NCI-H2171 treated with DMSO at 0.1 percent for 48 hours (cell line): ENCODE measurements at places on chromosomes 7 and 10.

DNA sequence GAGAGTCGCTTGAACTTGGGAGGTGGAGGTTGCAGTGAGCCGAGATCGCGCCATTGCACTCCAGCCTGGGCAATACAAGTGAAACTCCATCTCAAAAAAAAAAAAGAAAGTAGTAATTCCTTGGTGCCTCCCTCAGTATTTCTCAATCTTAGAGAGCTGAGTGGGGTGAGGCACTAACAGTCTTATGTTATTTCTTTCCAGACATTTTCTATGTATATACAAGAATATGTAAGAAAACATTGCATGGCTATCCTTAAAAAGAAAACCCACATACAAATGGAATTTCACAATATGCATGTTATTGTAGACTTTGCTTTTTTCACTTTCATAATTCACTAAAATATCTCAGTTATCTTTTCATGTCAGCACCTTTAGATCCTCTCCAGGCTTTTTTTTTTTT is 13.6 kb upstream of the SLF2 start:
- no peak for DNase-seq

GRCh38 chr7:70237831-70238575 is 639.7 kb downstream of the AUTS2 start:
- peak; percentile 53 for DNase-seq

DNA sequence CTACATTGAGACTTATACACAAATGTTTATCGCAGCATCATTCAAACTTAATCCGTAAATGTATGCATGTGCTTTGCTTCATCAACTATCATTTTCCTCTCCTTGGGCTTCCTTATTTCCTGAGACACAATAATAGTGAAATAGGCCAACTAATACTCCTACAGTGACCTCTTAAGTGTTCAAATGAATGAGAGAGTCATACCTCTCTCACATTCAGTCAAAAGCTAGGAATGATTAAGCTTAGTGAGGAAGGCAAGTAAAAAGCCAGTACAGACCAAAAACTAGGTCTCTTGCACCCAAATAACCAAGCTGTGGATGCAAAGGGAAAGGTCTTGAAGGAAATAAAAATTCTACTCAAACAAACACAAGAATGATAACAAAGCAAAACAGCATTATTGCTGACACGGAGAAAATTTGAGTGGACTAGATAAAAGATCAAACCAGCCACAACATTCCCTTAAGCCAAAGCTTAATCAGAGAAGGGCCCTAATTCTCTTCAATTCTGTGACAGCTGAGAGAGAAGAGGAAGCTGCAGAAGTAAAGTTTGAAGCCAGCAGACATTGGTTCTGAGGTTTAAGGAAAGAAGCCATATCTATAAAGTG is 72.3 kb downstream of the GLCCI1 start:
- no peak for DNase-seq

GRCh38 chr10:91061187-91061586 is 140.3 kb upstream of the ANKRD1 start:
- no peak for DNase-seq

GRCh38 chr10:6044751-6045313 is 17.3 kb downstream of the IL2RA start:
- DNase-seq, result no peak

- no peak for DNase-seq
These were observed 44.4 kb downstream of the TACC2 start for GRCh38 chr10:122033224-122033926.

GRCh38 chr10:123521556-123521955 is 144.6 kb upstream of the GPR26 start:
- no peak for DNase-seq

DNA sequence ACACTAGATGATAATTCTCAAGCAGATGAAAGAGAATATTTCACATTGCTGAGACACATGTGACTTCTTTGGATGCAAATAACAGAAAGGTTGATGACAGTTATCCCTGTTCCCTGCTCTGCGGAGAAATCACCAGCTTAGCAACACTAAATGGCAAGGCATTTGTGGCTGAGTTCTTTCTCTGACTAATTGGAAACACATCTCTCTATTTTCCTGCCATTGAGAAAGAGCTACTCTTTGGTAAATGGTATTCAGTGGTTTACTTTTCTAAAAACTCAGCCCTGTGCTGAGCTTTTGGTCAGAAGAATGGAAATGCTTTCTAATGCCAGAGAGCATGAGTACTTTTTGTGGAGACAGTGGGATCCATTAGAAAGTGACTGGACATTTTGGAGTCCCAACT is 771.4 kb downstream of the LRMDA start:
- no peak for DNase-seq

DNA sequence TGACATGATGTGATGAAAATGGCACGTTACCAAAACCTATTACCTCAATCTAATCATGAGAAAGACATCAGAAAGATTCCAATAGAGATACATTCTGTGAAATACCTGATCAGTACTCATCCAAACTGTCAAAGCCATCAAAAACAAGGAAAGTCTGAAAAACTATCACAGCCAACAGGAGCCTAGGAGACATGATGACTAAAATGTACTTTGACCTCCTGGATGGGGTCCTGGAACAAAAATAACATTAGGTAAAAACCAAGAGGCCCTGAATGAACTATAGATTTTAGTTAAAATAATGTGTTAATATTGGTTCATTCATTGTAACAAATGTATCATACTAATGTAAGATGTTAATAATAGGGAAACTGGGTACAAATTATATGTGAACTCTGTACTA is 113.9 kb upstream of the LRGUK start:
- DNase-seq, result no peak

DNA sequence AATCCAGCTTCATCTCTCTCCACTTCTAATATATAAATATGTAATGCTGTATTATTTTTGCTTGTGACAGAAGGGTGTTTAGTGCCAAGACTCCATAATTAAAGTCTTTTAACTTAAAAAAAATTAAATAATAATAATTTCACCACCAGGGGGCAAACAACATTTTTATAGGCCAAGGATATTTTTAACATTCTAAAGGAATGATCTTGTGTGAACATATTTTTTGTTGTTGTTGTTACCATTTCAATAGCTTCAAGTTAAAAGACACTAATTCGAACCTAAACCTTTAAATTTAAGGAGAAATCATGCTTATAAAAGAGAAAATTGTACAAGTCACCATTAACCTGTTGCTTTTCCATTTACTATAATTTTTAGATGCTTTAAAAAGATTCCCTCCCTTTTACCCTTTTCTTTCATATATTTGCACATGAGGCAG is 7.5 kb upstream of the DNAJC1 start:
- peak; percentile 9 for DNase-seq

DNA sequence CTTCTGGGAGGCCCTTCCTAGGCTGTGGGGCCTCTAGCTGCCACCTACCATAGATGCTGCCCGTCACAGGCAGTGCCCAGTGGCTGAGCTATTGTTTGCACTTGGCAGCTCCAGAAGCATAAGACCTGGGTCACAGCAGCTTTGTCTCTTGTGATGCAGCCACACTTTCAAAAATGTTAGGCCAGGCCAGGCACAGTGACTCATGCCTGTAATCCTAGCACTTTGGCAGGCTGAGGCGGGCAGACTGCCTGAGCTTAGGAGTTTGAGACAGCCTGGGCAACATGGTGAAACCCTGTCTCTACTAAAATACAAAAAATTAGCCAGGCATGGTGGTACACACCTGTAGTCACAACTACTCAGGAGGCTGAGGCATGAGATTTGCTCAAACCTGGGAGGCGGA is 9.5 kb upstream of the KAZALD1 start:
- DNase-seq, result no peak

GRCh38 chr10:59434463-59435321 is 72.3 kb upstream of the FAM13C start:
- DNase-seq, result no peak

- DNase-seq, result no peak
These were observed 153.7 kb downstream of the FANK1 start for GRCh38 chr10:126049759-126050700.

GRCh38 chr10:25023278-25023677 is 6.9 kb downstream of the THNSL1 start:
- no peak for DNase-seq

GRCh38 chr7:107744345-107744750 is 406 bp downstream of the CBLL1 start:
- DNase-seq, result no peak

- no peak for DNase-seq
These were observed 41.7 kb upstream of the TOMM7 start for GRCh38 chr7:22864301-22864700.

- no peak for DNase-seq
These were observed 3.9 kb upstream of the PURB start for GRCh38 chr7:44889086-44889781.

- DNase-seq, result no peak
These were observed 282.0 kb upstream of the FZD1 start for GRCh38 chr7:90982228-90982627.

- DNase-seq, result no peak
These were observed 65.1 kb downstream of the CALML3 start for GRCh38 chr10:5589661-5590511.

DNA sequence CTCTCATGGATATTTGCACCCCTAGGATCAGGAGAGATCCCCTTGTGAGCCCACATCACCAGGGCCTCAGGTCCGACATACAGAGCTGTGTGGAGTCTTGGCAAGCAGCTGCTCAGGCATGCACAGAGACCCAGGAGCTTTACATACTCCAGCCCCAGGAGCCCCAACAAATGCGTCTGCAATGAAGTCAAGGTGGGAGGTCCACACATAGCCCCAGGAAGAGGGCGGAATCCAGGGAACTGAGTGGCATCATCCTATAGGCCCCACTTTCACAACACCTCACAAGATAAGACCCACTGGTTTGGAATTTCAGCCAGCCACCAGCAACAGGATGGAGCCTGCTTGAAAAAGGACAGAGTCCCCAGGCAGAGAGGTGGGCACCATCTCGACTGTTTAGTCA is 106.7 kb downstream of the LSMEM1 start:
- no peak for DNase-seq

GRCh38 chr10:77849039-77849664 is 77.4 kb downstream of the DLG5 start:
- DNase-seq, result no peak

- no peak for DNase-seq
These were observed 187.7 kb upstream of the SH2B2 start for GRCh38 chr7:102098986-102099385.

DNA sequence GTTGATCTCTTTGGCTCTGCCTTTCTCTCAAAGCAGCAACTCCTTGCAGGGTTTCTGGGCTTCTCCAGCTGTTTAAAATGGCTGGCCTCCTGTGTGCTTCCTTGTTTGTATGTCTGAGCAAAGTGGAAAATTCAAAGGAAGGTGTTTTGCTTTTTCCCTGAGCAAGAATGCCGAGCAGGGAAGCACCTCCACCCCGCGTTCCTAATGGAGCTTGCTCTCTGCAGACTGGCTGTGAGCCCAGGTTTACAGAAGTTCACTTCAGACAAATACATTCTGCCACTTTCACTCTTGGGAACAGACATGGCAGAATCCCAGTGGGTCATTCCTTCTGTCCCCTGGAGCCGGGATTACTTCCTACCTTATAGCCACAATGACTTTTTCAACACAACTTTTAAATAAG is 181.8 kb upstream of the AGK start:
- DNase-seq, result peak; percentile 37

GRCh38 chr10:12625393-12626023 is 276.2 kb downstream of the CAMK1D start:
- DNase-seq, result no peak

GRCh38 chr7:146510088-146510680 is 393.6 kb downstream of the CNTNAP2 start:
- DNase-seq, result peak; percentile 27

DNA sequence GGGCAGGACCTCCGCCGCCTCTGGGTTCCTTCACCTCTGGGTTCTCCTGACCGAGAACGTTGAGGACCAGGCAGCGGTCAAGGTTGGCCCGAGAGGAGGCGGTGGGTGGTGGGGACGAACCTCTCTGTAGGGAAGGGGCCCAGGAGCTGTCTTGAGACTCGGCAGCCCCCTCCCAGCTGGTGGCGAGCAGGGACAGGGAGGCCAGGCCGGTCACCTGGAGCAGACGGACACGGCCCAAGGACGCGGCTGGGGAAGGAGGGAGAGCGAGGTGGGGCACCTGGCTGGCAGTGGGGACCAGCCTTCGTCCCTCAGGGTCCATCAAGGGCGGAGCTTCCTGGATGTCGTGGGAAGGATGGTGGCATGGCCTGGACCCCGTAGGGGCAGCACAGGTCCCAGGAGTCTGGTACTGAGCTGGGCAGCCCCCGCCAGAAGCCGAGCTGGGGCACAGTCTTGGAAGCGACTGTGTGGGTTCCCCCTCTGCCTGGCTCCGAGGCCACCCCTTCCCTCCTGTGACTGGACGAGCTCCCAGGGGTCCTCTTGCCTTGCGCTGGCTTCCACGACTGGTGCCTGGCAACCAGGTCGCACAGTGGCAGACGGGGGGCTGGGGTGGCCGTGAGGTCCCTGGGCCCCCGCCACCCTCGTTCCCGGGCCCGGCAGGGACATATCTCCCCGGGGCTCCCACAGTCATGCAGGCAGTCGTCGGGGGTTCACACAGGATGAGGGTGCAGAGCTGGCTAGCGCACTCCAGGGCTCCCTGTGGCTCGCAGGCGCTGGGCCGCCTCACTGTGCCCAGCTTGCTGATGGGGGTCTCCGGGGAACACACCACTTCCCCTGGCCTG is 89.9 kb downstream of the DNAJB6 start:
- no peak for DNase-seq

- DNase-seq, result peak; percentile 68
These were observed 21.2 kb upstream of the RAMP3 start for GRCh38 chr7:45136106-45137060.

- peak; percentile 7 for DNase-seq
These were observed 644.4 kb downstream of the GRM8 start for GRCh38 chr7:126608339-126608776.

GRCh38 chr10:131119626-131120355 is 191.7 kb downstream of the TCERG1L start:
- no peak for DNase-seq

DNA sequence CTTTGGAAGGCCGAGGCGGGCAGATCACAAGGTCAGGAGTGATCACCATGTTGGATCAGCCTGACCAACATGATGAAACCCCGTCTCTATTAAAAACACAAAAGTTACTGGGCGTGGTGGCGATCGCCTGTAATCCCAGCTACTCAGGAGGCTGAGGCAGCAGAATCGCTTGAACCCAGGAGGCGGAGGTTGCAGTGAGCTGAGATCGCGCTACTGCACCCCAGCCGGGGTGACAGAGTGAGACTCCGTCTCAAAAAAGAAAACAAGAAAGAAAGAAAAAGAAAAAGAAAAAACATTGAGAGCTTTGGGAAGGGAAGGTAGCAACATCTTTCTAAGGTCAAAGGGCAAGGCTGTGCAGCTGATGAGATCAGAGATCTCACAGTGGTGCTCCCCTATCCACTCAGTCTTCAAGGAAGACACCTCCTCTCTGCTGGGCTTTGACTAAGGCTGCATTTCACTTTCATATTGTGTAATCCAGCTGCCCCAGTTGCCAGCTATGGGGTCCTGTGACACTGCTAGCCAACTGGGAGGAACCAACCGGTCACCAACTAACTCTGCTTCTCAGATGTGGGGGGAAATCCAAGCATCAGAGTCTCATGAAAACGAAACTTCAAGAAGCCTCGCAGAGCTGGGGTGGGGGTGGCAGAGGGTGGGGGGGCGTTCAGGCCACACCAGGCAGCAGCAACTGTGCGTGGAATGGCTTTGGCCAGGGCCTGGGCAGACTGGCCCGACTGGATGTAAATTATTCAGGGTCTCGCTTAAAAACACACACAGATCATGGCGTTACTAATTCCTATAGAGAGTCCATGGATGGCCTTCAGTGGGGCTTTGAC is 1.5 kb downstream of the IL15RA start:
- DNase-seq, result no peak

- no peak for DNase-seq
These were observed 371.0 kb downstream of the FRMD4A start for GRCh38 chr10:13959443-13960359.
